Activated T-helper 2 cell treated with anti-CD3 and anti-CD28 coated beads, Interferon-gamma antibody, Interleukin-2, Interleukin-4, amounts not matched to agents 10 μg/mL and 5 μg/mL and 100 μg/mL, durations not matched to agents 14 hours and 24 hours and 36 hours (primary cell): ENCODE measurements at places on chromosomes 5 and 9. TPM values are rescaled to one million over a fixed set of nuclear protein-coding genes. Genes with fewer than 3 reads are reported as not detected.

DNA sequence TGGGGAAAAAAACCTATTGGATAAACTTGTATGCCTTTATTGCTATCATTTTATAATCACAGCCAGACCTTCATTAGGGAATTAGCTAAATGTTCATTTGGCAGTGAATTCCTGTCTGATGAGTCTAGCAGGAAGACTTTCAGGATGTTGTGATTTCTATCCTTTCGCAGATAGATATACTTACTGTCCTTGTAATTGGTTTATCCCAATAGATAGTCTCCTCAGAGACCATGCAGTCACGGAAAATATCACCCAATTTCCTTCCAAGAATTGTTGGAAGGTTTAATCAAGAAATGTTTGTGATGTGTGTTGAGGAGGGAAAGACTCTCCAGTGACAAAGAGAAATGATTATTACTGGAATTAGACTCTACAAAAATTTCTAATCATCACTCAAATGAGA, 1937.9 kb upstream of the WWC1 start:
- no peak overlapping the region for H3K4me3 ChIP-seq
- H3K36me3 ChIP-seq, result no peaks in the 10 kb centered on the region

DNA sequence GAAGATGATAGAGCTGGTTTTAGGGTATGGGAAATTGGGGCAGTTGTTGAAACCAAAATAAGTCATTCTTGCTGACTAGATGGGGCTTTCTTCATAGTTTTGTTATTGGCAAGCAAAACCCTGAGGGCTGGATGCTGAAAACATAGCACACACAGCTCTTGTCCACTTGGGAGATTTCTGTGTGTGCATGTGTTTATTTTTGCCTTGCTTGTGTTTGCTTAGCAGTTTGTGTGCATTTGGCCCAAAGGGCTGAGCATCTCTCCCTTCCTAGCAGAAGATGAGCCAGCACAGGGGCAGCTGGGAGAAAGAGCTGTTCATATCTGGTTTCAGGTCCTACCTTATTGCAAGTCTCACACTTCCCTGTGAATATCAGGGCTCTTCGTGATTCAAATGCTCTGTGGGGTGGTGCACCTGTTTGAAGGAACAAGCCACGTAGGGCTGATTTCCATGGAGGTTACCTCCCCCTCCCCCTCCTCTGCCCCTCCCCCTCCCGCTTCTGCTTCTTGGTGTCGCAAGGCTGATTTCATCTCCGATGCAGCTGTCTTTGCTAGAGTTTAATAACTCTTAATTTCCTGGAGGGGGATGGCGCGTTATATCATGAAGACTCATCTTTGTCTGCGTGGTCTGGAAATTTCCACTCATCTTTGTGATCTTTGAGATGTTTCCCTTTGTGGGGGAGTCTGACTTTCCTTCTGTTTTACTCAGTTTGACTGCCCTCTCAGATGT, 296.5 kb downstream of the ARHGAP26 start:
- peak overlapping the region; percentile 90 for H3K27ac ChIP-seq
- H3K27me3 ChIP-seq, result no peaks in the 10 kb centered on the region
- peaks cover 66% of the 10 kb centered on the region for H3K36me3 ChIP-seq
- no peak for DNase-seq

DNA sequence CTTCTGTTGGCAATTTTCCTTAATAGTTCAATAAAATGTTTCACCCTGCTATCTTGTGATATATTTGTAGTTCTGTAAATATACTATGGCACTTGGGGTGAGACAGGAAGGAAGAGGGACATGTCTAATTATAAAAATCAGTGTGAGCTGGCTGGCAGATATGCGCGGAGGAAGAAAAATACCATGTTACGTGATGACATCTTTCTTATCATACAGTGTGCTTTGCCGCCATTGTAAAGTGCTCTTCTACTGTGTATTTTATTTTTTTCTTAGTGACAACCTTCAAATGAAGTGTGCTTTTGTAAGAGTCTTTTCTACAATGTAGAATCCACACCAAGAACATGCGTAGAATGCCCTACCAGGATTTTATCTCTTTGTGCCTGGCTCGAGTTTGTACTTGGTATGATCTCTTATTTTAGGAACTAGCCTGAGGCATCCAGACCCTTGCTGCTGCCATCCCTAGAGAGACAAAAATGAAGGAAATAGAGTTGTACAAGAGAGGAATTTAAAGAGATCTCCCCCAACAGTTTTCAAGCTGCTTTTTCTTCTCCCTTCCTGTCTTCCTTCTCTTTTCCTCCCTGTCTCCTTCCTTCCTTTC, 46.7 kb upstream of the RIOK2 start:
- H3K27ac ChIP-seq, result no peak overlapping the region
- no peak for DNase-seq
- peaks cover 3% of the 10 kb centered on the region for H3K4me1 ChIP-seq
- H3K27me3 ChIP-seq, result peaks cover 13% of the 10 kb centered on the region
- H3K4me3 ChIP-seq, result no peak overlapping the region

DNA sequence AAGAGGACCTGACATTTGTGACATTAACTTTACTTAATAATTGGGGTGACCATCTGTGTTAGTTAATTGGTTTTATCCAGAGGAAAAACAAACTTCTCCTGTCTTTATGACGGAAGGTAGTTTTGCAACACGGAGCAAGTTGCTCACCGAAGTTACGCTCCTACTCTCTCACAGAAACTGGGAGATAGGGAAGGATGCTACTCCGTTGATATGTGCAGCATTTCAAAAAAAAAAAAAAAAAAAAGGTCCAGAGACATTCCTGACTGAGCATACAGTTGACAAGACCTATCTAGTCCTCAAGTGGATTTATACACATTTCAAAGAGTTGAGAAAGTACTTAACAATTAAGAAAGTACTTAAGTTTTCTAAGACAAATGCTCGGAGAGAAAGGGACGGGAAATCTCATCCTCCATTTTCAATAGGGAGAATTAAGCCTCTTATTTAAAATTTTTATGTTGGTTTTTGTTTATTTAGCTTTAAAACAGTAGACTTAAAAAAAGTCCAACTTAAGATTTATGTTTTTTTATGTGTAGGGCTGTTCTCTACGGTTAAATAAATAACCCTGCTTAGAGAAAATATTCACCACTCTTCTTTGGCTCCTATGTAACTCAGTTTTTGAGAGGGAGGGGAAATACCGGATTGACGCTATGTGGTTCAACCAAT, 455 bp upstream of the FER start:
- H3K27me3 ChIP-seq, result peaks cover 32% of the 10 kb centered on the region
- H3K4me1 ChIP-seq, result peaks cover 15% of the 10 kb centered on the region
- no peaks in the 10 kb centered on the region for H3K36me3 ChIP-seq

- DNase-seq, result no peak
- H3K4me1 ChIP-seq, result no peaks in the 10 kb centered on the region
- no peaks in the 10 kb centered on the region for H3K36me3 ChIP-seq
- no peak overlapping the region for H3K4me3 ChIP-seq
- peaks cover 13% of the 10 kb centered on the region for H3K27me3 ChIP-seq
These were observed 58.3 kb upstream of the WDR41 start for GRCh38 chr5:77550406-77550805.

DNA sequence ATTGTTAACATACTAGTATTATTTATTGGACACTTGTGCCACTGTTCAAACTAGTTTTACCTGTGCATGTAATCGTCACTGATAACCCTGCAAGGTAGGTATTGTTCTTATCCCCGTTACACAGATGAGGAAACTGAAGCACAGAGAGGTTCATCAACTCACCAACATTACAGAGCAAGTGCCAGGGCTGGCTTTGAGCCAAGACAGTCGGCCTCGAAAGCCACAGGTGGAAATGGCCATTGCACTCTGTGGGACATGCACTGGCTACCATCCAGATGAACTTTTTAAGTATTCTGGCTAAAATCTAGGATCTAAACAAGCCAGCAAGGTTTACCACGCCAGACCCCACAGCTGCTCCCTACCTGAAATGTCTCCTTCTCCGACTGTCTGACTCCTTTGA, 57.9 kb downstream of the TEX10 start:
- no peaks in the 10 kb centered on the region for H3K27me3 ChIP-seq
- no peak for DNase-seq
- no peak overlapping the region for H3K27ac ChIP-seq
- no peaks in the 10 kb centered on the region for H3K4me1 ChIP-seq

GRCh38 chr5:159765135-159765433, 151.2 kb upstream of the ADRA1B start:
- no peaks in the 10 kb centered on the region for H3K36me3 ChIP-seq
- DNase-seq, result no peak
- H3K27me3 ChIP-seq, result peaks cover 26% of the 10 kb centered on the region
- H3K27ac ChIP-seq, result no peak overlapping the region
- no peak overlapping the region for H3K4me3 ChIP-seq
- peaks cover 11% of the 10 kb centered on the region for H3K4me1 ChIP-seq

GRCh38 chr5:68420476-68421344, 205.2 kb downstream of the PIK3R1 start:
- peaks cover 6% of the 10 kb centered on the region for H3K36me3 ChIP-seq
- no peak overlapping the region for H3K27ac ChIP-seq
- no peak for DNase-seq
- H3K4me3 ChIP-seq, result no peak overlapping the region
- H3K27me3 ChIP-seq, result peaks cover 22% of the 10 kb centered on the region
- H3K4me1 ChIP-seq, result peaks cover 48% of the 10 kb centered on the region

GRCh38 chr9:105046907-105047741, 119.2 kb upstream of the ABCA1 start:
- DNase-seq, result no peak
- H3K36me3 ChIP-seq, result no peaks in the 10 kb centered on the region
- H3K4me3 ChIP-seq, result no peak overlapping the region
- H3K27ac ChIP-seq, result no peak overlapping the region
- H3K27me3 ChIP-seq, result peaks cover 3% of the 10 kb centered on the region

- H3K4me3 ChIP-seq, result no peak overlapping the region
- DNase-seq, result no peak
- H3K27me3 ChIP-seq, result no peaks in the 10 kb centered on the region
- no peaks in the 10 kb centered on the region for H3K36me3 ChIP-seq
- H3K4me1 ChIP-seq, result no peaks in the 10 kb centered on the region
- H3K27ac ChIP-seq, result no peak overlapping the region
These were observed 403.7 kb upstream of the TRPC7 start for GRCh38 chr5:136769093-136769492.

DNA sequence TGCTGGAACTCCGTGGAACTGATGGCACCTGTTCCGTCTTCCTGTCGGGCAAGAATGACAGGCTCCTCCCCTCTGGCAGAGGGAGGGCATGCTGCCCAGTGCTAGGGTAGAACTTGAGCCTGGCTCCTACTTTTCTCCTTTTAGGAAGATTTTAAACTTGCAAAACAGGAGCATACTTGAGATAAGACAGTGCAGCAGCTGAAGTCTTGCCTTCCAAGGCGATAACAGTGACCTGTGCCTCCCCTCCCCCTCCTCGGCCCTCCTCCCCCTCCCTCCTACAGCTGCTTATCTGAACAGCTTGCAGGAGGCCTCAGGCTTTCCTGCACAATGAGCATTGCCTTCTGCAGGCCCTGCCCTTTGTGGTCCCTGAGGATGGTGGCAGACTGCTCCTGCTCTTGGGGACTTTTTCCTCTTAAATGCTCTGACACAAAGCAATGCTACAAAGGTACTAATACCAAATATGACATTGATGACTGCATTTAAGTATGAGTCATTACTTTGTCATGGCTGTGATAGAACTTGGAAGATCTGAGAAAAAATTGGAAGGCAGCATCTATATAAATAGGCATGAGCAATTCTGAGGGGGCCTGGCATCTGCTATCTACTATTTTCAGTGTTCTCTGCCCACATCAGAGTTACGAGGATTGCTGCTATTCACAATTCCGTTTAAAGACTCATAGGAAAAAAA, 2.0 kb downstream of the GADD45G start:
- peaks cover 32% of the 10 kb centered on the region for H3K36me3 ChIP-seq
- H3K4me3 ChIP-seq, result peak overlapping the region; percentile 87
- no peak for DNase-seq
- peaks cover 10% of the 10 kb centered on the region for H3K27me3 ChIP-seq
- peak overlapping the region; percentile 82 for H3K27ac ChIP-seq
- peaks cover 26% of the 10 kb centered on the region for H3K4me1 ChIP-seq

GRCh38 chr5:28328681-28329080, 1290.3 kb upstream of the CDH9 start:
- H3K4me3 ChIP-seq, result no peak overlapping the region
- H3K36me3 ChIP-seq, result no peaks in the 10 kb centered on the region

DNA sequence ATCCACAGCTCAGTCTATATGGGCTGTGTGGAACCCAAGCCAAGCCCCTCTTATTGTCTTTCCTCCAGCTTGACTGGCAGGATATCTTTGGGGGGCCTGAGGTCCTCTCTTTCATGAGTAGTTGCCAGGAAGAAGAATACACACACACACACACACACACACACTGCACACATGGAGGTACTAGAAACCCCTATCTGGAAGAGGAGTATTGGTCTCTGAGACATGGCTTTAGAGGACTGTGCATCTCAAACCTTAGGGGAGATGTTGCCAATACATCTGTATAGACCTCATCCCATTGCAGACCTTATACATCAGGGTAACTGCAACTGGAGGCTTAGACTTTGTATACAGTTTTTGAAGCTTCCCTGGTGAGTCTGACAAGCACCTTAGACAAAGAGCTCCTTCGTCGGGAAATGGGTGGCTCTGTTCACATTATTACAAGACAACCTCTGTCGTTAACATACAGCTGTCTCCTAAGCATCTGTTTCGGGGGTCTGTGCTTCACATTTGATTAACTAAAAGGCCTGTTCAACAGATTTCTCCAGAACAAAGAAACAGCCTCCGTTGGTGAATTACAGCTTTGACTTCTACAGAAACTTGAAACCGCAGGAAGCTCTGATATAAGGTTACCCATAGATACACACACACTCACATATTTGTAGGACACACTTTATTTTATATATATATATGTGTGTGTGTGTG, 5.5 kb upstream of the ENTREP1 start:
- H3K27ac ChIP-seq, result no peak overlapping the region
- DNase-seq, result no peak
- no peak overlapping the region for H3K4me3 ChIP-seq
- peaks cover 7% of the 10 kb centered on the region for H3K4me1 ChIP-seq
- peaks cover 19% of the 10 kb centered on the region for H3K27me3 ChIP-seq
- no peaks in the 10 kb centered on the region for H3K36me3 ChIP-seq

GRCh38 chr5:95284572-95285408, at the start of gene MCTP1:
TSS of gene MCTP1 (minus strand) at chr5:95285094.
- no peak within 1 kb of the TSS for H3K27ac ChIP-seq
- no peak for DNase-seq

- H3K36me3 ChIP-seq, result no peaks in the 10 kb centered on the region
- no peak overlapping the region for H3K4me3 ChIP-seq
- peaks cover 5% of the 10 kb centered on the region for H3K27me3 ChIP-seq
- no peaks in the 10 kb centered on the region for H3K4me1 ChIP-seq
These were observed 398.1 kb downstream of the EBF1 start for GRCh38 chr5:158701406-158702177.

The SLC45A2 gene
- total RNA-seq, result not detected in 2 replicates

The CEP78 gene
- 33.7 and 36.5 TPM in 2 replicates for total RNA-seq

The PCDHA11 gene
- not detected in 2 replicates for total RNA-seq

The DAB2 gene
- total RNA-seq, result not detected in 2 replicates

The NSG2 gene
- not detected in 2 replicates for total RNA-seq

The SLC34A3 gene
- total RNA-seq, result not detected in 2 replicates

The DMGDH gene
- total RNA-seq, result 0.37 and 0.41 TPM in 2 replicates
